ENCODE measurements at places on chromosomes 2 and 18.

DNA sequence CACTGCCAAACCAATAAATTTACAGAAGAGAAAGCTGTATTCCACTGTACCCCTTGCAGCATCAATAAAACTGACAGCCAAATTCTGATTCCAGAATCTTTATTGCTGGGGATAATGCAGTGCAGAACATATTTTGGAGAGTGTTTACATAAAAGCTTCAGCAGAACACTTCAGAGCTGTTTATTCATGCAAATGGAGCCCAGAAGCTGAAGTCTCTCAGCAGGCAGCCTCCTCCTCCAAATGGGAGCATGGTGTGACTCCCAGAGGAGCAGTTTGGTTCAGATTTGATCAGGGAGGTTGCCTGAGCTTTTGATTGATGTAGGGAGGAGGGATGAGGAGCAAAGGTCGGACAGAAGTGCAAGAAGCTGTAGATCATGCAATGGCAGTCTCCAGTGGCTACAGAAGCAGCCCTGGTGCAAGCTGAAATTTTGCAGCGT, 22.4 kb downstream of the LHCGR start:
- no peak for DNase-seq

- no peak for DNase-seq
Measured at GRCh38 chr2:197191940-197192322, 118.6 kb downstream of the ANKRD44 start.

- DNase-seq = no peak
Measured at GRCh38 chr18:53560546-53560945, 663.9 kb downstream of the MBD2 start.

DNA sequence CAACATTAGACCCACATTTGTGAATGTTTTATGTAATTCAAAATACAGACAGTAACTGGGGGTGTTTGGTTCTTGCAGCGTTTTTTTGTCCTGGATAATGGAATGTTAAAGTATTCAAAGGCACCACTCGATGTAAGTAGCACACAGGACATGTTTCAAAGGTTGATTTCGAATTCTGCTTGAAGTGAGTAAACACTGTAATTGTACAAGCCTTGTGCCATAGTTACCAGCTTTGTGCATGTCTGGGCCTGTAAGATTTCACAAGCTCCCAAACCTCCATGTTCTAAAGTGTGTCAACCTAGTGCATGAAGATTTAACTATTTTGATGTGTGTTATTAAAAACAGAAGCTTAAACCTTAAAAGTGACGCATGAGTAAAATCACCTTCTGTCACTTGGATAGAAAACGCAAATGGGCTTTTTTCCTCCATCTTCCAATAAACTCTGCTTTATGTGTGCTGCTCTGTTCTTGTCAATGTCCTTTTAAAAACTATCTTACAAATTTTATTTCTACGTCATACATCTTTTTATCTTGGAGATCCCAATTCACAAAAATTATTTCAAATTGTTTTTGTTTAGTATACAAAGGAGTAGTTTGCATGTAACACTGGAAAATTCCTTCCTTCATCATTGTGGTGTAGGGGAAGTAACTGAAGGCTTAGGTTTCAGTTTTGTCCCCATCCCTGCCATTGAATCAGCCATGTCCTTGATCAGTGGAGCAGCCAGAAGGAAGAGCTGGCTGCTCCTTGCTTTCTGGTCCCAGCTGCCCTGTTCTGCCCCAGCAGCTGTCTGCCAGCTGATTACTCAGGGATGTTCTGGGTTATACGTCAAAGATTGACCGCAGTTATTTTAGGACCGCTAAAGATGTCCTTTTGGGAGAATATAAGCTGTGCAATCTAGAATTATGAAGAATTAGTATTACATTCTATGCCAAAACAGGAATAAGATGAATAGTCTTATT, 119.2 kb downstream of the PRKRA start:
- no peak for DNase-seq

DNA sequence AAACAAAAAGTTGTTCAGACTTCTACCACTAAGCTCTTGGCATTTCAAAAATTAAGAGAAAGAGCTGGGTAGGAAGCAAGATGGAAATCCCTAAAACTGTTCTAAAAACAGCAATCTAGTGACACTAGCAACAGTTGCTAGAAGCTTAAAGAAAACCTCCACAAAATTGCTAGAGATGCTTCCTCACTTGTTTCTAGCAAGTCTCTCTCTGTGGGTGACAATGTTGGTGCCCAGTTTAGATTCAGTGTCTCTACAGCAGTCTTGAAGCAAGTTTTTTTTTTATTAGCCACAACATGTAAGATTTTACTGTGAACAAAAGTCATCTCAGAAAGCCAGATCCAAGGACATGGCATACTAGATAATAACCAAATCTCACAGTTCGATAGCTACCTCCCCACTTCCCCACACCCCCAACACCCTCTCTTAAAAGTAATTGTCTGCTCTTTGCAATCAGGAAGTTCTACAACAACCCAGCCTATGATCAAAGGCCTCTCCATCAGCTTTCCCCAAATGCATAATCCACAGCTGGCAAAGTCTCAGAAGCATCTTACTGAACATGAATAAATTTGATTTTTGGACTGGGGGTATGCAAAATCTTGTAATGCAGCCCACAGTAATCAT, 70.0 kb downstream of the ANKRD44 start:
- no peak for DNase-seq
